ENCODE measurements at places on chromosomes 12 and 14.

- no peak for DNase-seq
These were observed 77.0 kb downstream of the MSRB3 start for GRCh38 chr12:65355461-65355860.

DNA sequence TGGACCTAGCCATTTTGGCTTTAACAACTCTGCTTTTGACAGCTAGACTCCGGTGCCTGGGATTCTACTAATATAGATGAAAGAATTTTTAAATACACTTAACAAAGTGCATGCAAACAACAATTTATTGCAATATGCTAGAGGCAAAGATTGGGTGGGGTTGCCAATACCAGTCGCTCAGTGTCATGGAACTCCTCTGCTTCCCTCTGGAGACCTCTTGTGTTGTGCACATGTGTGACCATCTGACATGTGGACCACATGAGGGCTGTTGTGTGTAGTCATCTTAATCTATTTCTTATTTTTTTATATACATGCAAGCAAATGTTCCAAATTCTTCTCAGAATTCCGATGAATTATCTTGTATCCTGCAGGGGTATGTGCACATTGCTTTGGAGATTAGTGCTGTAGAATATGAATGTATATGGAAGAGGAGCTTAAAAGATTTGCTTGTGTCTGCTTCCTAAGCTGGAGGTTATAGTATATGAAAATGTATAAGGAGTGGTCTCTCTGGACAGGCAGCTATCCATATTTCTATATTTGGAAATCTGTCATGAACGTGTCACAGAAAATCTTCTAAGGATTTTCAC, 24.2 kb upstream of the STXBP6 start:
- no peak for DNase-seq

- no peak for DNase-seq
These were observed 86.9 kb downstream of the STON2 start for GRCh38 chr14:81313200-81313599.

- DNase-seq: no peak
These were observed 1891.0 kb upstream of the FLRT2 start for GRCh38 chr14:83638748-83639504.

- DNase-seq: no peak
These were observed 81.6 kb downstream of the MYRFL start for GRCh38 chr12:69906411-69907216.

DNA sequence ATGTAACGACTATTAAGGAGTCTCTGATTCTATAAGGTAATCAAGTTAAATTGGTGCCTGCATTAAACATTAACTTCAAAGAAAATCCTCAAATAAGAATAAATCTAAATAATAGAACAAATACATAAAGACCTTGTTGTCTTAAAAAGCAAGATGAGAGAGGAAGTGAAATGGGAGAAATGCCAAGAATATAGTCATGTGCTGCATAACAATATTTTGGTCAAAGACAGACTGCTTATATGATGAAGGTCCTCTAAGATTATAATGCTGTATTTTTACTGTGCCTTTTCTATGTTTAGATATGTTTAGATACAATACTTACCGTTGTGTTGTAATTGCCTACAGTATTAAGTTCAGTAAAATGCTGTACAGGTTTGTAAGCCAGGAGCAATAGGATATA, 213.6 kb downstream of the C12orf42 start:
- no peak for DNase-seq

- no peak for DNase-seq
These were observed 36.9 kb downstream of the DIO3 start for GRCh38 chr14:101598159-101598558.

DNA sequence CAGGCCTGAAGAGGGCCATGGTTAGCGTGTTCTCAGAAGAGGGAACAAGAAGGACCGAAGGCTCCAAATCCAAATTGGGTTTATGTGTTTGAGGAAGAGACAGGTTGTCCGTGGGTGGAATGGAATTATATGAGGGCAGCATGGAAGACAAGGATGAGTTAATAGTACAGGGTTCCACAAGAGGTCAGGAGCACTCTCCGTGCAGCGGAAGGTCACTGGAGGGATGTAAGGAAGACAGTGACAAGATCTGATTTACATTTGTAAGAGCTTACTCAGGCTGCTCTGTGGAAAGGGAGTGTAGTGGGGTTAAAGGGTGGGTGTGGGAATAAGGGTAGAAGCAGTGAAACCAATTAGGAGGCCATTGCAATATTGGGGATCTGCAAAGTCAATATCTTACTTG, 97.0 kb downstream of the TPH2 start:
- no peak for DNase-seq

DNA sequence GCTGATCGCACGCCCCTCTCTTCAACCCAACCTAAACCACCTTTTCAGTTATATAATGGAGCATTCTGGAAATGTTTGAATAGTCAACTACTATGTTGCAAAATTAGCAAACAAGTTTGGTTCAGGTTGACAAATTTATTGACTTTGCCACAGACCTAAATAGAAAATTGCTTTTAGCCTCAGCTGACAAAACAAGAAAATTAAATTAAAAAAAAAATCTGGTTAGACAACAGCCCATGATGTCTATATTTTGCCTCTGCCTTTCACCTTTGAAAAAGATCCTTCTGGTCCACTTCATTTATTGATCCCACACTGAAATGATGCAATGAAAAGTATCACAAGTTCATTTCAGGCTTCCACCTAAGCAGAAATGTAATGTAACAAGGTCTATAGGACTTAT, 17.5 kb downstream of the SLC38A4 start:
- no peak for DNase-seq

GRCh38 chr14:102140027-102140749, 491 bp downstream of the WDR20 start:
- peak; percentile 2 for DNase-seq

DNA sequence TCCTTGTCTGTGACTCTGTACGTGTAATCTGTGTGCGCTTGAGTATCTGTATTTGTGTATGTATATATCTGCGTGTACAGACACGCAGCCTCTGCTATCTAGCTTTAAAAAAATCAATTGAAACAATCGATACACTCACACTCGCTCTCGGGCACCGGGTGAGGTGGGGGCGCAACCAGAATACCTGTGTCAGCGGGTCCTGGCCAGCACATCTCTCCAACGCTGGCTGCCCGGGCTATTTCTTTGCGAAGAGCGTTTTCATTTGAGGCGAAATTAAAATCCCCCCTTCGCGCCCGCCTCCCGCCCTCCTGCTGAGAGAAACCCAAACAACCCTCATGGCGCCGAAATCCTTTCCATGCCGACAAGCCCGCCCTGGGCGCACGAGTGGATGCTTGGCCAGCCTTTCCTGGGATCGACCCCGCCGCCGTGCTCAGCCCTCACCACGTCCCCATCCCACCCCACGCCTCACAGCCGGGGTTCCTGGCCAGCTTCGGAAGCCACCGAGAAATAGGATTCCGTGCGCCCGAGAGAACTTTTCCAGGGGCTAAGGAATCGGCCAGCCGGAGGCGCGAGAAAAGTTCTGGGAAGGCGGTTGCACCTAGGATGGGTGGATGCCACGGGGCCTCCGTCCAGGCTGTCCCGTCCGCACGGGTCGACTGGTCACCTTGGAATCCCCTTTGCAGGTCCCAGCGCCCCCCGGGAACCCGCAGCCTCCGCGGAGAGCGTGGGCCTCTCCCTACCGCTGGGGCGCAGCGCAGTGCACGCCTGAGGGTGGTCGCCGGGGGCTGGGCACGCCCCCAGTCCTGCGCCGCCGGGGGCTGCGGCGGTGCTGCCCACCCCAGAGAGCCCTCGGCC, 1.0 kb downstream of the ZDHHC22 start:
- no peak for DNase-seq

DNA sequence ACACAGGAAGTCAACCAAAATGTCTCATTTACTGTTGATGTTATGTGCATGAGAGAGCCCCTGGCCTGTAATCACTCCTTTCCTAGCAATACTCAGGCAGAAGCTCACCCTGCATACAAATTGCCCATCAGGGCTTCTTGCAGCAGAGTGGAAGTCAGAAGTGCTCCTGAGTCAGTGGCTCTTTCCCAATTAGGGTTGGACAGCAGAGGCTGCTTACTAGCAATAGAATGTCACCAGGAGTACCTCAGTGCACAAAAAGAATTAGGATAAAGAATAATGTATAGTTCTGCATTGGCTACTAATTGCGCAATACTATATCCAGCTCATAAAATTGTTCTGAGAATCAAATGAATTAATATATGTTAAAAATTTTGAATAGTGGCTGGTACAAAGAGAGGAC, 161.1 kb downstream of the SLC35F4 start:
- DNase-seq: no peak

- no peak for DNase-seq
These were observed 16.1 kb upstream of the ZDHHC22 start for GRCh38 chr14:77157740-77158139.

- no peak for DNase-seq
These were observed 516.0 kb downstream of the DIO2 start for GRCh38 chr14:79695307-79695706.

- no peak for DNase-seq
These were observed 113.8 kb downstream of the OTOGL start for GRCh38 chr12:80212938-80213645.

- DNase-seq: no peak
These were observed 35.1 kb upstream of the ACTN1 start for GRCh38 chr14:69013943-69014782.

- no peak for DNase-seq
These were observed 18.0 kb downstream of the FOXN4 start for GRCh38 chr12:109291117-109291516.

DNA sequence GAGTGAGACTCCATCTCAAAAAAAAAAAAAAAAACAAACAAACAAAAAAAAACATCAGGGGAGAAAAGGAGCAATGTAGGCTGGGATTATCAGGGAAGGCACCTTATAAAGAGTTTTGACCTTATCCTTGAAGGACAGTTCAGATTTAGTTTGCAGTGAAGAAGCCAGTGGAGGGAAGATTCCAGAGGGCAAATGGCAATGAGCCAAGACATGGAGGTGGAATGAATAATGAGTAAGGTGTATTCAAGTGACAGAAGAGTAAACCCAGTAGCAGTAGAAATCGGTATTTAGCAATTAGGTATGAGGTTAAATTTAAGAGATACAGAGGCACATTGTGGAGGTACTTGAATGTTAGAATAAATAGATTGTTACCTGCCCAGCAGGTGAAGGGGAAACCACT, 2.2 kb upstream of the DUSP16 start:
- DNase-seq: no peak

DNA sequence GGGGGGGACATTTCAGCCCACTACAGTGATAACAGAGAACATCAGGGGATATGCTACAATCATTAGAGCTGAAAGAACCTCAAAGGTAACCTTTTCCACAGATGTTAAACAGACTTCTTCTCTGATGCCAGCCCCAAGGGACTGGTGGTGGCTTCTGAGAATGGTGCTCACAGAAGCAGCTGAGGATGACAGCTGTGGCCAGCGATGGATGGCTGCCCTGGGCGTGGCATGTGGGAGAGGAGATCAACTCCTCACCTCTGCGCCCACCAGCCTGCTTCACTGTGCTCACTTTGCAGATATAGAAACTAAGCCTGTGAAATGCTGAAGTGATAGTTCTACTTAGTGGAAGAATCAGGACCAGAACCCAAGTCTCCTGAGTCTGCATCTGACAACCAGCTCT, 33.0 kb downstream of the FOXN3 start:
- DNase-seq: no peak

- DNase-seq: no peak
These were observed 25.5 kb upstream of the DIO3 start for GRCh38 chr14:101535701-101536207.

DNA sequence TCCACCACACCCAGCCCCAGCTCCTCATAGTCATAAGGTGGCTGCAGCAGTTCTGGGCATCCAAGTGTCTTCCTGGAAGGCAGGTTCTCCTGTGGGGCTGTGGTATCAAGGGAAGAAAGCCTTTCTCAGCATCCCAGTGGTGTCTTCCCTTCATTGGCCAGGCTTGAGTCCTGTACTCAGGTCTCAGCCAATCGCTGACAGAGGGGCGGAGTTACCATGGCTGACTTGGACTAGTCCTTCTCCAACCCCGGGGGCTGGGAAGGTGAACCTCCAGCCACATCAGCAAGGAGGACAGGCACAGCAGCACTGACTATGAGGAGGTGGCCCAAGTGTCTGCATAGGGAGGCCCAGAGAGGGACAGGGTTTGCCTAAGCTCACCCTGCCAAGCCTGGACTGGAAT, 64.0 kb upstream of the SLC24A4 start:
- no peak for DNase-seq

- DNase-seq: no peak
These were observed 212.3 kb upstream of the NUDT4 start for GRCh38 chr12:93165384-93165932.

- no peak for DNase-seq
These were observed 18.9 kb upstream of the GPR132 start for GRCh38 chr14:105083926-105084685.

GRCh38 chr14:20440882-20441281, 4.9 kb upstream of the KLHL33 start:
- DNase-seq: no peak

- DNase-seq: no peak
These were observed 35.1 kb upstream of the TBX5 start for GRCh38 chr12:114441039-114441383.

DNA sequence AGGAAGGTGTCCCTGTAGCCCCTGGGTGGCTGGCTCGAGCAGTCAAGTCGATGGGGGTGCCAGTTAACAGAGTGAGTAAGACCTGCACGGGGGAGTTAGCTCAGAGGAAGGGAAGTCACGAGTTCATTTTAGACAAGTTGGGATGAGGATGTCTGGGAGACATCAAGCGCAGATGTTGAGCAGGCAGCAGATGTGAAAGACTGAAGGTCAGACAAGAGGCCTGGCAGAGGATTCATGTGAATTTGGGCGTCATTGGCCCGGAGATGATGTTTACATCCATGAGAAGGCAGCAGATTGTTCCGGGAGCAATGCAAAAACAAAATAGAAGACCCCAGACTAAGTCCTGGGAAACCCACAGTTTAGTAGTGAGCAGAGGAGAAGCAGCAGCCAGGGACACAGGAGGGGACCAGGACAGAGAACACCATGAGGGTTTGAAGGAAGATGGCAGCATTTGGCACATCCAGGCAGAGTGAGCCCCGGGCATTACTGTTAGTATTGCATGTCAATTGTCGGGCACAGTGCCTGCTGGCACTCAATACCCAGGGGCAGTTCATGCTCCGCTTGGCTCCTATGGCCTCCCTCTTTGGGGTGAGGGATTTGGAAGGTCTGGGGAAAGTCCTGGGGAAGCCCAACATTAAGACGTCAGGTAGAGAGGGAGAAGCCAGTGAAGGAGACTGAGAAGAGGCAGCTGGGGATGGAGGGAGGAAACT, 15.1 kb downstream of the LTBP2 start:
- no peak for DNase-seq

GRCh38 chr14:24908592-24909236, 141.2 kb downstream of the STXBP6 start:
- no peak for DNase-seq

DNA sequence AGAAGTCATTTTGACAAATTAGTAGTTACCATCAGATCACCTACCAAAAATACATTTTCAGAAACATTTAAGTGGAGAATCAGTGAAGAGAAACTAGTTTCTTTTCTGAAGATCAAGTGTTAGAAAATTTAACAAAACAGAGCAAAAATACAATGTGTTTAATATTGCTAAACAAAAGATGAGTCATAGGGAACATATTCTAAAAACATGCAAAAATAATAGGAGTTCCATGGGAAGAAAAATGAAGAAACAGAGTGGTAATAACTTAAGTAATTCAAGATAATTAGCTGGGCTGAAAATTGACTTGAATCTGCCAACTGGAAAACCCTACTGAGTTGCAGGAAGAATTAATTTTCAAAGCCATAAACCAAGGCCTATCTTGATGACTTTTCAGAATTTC, 111.5 kb upstream of the KITLG start:
- no peak for DNase-seq
